ENCODE measurements at places on chromosomes 2 and 18.

GRCh38 chr2:222408684-222409083, 15.7 kb upstream of the SGPP2 start:
- no peak for DNase-seq

DNA sequence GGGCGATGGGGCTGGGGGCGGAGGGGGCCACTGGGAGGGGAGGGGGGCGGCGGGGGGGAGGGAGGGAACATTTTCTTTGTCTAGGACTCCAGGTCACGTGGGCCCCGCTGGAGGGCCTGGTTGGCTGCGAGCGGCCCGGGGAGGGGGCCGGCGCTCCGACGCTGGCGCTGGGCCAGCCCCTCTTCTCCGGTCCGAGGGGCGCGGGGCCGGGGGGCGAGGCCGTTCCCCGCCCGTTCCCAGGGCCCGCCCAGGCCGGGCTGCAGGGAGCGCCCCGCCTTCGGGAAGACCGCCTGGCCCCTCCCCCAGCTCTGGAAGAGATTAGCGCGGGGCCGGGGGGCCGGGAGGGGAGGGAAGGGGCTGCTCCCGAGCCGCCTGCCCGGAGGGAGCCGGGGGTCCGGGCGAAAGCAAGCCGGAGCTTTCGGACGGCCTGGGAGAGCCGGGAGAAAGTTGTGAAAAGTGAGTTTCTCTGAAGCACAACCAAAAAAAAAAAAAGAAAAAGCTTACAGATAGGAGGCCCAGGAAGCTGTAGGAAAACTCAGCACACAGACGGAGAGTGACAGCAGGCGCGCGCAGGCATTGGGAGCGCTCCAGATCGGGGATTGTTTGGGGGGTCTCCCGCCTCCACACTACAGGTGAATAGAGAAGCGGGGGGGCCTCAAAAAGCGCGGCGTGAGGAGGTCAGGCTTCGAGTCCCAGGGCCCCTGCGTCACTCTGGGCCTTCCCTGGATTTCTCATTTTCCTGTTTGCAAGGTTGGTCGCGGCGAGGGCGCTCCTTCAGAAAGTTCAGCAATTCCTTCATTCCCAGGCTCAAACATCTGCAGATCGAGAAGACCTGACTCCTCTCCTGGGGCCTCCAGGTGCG, 84.1 kb upstream of the POMC start:
- no peak for DNase-seq

DNA sequence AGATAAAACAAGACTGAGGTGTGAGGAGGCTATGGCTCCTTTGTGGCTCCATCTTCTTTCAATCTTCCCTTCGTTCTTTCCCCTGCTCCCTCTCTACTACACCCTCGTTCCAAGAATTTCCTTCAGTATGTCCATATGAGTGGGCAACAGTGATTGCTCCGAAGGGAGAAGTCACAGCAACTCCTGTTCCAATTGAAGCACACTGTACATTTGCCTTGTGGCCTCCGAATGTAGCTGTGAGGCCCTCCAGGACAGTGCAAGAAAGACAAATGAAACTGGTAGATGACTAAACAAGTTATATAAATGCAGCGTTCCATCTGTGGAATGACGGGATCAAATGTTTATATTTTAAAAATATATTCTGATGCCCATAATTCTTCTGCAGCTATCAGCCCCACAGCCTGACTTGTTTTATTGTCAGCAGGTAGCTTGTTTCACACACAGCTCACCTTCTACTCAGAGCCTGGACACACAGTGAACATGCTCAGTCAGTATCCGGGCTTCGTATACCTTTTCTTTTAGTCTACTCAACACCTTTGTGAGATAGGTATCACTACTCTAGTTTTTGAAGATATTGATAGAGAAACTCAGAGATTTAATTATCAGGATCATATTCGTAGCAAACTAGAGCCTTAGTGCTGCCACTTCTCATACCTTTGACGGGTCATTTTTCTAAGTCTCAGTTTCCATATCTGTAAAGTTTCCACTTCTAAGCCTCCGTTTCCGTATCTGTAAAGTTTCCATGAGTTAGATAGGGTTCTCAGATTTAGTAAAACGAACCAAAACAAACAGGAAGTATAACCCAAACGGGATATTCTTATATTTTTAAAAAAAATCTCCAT, 216.7 kb upstream of the STON1 start:
- DNase-seq: no peak

GRCh38 chr18:13136056-13136903, 82.3 kb upstream of the LDLRAD4 start:
- DNase-seq: no peak

- DNase-seq: no peak
Measured at GRCh38 chr2:238843476-238843875, 4.4 kb upstream of the TWIST2 start.

DNA sequence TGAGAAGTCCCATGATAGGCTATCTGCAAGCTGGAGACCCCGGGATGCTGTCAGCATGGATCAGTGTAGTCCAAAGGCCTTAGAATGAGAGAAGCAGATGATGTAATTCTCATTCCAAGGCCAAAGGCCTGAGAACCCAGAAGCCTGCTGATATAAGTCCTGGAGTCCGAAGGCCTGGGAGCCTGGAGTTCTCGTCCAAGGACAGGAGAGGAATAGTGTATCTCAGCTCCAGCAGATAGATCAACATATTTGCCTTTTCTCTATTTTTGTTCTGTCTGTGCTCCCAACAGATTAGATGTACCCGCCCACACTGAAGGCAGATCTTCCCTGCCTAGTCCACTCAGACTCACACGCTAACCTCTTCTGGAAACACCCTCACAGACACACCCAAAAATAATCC, 454.9 kb upstream of the CHAC2 start:
- DNase-seq: no peak

- DNase-seq: no peak
Measured at GRCh38 chr2:43631618-43632317, 5.3 kb upstream of the PLEKHH2 start.

GRCh38 chr2:7015007-7015950, 98.1 kb downstream of the RNF144A start:
- DNase-seq: no peak

DNA sequence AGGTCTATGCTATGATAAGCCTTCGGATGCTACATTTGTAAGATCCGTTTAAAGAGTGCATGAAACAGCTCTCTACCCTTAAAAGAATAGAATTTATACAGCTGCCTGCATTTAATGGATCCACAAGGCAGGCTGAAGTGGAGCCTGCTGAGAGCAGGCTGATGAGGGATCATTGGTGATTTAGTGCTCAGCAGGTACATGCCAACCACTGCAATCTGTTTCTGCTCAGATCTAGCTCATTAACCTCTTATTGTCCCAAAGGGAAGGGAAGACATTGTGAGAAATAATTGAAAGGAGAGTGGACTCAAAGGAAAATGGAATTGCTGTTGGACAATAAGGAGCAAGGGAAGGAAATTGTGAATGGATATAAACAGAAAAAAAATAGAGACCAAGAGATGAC, 822.6 kb downstream of the TRIB2 start:
- DNase-seq: no peak

DNA sequence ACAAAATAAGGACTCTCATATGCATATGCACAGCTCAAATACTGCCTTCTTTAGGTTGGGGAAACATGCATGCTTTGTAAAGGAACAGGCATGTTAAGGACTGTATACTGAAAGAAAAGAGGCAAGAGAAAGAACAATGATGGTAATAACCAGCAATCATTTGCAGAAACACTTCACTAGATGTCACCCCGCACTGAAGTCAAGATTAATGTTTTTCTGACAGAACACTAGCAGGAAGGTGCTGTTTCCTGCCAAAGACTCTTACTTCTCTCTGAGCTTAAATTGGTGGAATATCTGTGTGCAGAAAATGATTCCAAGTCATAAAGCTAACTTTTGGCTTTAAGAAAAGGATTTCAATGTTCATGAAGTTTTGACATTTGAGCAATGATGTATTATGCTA, 19.3 kb upstream of the CSRNP3 start:
- no peak for DNase-seq

- no peak for DNase-seq
Measured at GRCh38 chr18:78814766-78815165, 164.9 kb upstream of the SALL3 start.

DNA sequence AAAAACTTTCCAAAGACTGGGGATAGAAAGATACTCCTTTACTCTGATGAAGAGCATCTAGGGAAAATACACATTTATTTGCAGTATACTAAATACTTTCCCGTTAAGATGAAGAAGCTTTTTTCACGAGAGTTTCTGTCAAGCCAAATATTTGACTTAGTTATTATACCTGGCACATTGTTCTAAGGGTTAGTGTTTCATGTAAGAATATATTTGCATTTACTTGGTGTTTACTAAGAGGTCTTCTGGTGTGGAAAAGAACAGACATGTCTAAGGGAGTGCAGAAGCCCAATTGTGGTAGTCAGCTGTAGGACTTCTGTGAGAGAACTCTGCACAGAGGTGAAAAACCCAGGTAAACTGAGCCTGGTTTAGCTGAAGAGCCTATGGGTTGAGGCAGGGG, 457.6 kb upstream of the SOX11 start:
- no peak for DNase-seq

DNA sequence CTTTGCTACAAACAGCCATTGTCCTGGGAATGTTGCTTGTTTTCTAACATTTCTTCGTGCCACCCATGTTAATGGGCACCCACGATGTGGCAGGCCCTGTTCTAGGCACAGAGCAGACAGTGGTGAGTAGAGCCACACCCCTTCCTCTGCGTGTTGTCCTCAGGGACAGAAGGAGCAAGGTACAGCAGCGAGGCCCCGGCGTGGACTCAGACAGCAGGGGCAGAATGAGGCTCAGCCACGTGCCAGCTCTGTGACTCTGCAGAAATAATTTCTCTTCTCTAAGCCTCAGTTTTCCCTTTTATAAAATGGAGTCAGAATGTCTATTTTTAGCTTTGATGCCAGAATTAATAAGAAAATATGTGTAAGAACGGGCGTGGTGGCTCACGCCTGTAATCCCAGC, 401.7 kb downstream of the TSN start:
- DNase-seq: no peak

GRCh38 chr2:224778474-224778877, 62.3 kb upstream of the CCDC195 start:
- peak; percentile 33 for DNase-seq

DNA sequence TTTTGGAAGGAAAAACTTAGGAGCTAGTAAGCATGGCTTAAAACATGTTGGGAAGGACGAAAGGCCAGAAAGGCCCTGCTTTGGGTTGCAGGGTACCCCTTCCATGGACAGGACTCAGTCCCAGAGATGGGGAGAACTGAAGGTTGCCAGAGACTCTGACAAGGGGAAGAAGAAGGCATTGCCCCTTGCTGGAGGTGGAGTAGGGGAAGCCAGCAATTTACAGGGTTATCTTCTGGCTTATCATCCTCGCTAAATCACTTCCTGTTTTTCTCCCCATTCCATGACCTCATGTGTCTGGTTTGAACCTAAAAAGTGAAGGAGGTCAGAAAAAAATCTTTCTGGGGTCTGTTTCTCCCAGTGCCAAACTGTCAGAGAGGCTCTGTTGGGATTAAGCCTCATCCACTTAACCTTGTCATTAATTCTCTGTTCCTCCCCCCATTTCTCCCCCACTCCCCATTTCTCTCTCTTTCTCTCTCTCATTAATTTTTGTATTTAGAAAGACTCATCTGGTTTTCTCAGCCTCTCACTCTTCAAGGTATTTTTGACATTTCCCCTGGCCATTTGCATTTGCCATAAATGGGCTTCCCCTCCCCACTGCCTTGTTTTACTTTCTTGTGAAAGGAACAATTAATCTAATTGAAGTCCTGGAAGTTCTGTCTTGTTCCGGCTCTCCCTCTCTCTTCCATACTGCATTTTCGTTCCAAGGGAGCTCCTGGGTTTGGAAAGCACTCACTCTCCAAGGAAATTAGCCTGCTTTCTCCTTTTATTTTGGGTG, 17.4 kb downstream of the NRP2 start:
- DNase-seq: no peak

DNA sequence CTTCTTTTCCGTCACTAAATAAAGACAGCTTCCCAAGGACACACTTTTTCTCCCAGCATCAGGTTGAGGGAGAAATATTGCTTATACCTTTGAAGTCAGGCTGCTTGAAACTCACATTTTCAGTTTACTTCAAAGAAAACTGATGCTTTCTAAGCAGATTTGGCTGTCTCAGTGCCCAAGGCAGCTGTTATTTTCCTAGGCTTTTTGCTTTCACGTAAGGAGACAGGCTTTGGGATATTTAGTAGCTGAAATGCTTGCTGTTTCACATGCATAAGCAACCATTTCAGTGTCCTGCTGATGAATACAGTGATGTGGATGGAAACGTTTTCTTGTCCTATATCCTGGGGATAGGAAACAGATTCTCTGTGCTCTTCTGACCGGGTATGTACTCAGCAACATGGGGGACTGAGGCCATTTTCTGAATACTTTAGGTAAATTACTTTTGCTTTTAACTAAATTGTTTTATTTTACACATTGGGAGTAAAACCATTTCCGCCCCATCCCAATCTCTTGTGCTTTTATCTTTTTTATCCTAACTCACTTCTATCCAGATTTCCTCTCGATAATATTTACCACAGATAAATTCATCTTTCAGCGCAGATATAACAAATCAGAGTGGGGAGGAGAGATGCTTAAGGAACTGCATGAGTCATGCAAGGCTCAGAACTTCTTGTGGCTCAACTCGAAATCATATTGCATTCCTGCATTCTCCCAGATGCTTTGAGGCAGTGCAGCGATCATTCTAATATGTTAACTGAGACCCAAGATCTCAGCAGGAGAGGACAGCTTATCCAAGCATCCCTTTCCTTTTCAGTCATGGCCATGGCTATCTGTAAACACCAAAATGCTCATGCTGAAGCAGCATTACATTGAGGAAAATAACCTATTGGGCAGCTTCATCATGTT, 22.2 kb downstream of the GALR1 start:
- no peak for DNase-seq

DNA sequence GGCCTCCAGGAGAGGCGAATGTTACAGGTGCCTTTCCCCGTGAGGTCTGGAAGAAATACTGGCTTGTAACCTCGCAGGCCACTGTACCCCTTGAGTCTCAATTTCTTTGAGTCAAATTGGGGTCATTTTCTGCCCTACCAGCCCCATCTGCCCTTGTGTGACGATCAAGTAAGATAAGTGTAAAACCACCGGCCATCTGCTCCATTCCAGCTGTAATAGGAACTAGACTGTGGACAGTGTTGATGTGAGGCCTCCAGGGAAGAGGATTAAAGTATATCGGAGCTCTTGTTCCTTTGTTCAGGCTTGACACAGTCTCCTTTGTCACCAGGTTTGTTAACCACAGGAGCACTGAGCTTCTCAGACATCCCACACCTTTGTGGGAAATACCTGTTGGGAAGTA, 65.6 kb downstream of the MRPS9 start:
- no peak for DNase-seq

DNA sequence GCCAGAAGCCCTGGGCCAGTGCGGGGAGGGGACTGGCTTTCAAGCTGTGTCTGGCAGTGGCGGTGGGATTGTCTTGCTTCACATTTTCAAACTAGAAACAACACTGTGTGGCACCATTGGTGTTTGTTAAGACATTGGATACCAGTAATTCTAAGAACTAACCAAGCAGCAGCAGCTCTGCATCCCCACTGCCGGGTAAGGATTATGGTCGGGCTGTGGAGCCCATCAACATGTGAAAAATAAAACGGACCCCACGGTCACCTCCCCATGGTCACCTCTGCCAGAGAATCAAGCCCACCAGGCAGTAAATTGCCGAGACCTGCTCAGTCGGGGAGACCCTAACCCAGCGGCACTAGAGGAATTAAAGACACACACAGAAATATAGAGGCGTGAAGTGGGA, 65.3 kb downstream of the C18orf63 start:
- no peak for DNase-seq

- DNase-seq: no peak
Measured at GRCh38 chr2:190717764-190718651, 69.1 kb downstream of the NAB1 start.

GRCh38 chr2:204012072-204012653, 75.6 kb downstream of the ICOS start:
- DNase-seq: no peak

- DNase-seq: no peak
Measured at GRCh38 chr18:5984245-5984644, 88.9 kb upstream of the TMEM200C start.
